Activated T-cell treated with anti-CD3 and anti-CD28 coated beads, Interleukin-2, amount 50 U/mL, for 72 hours (primary cell): ENCODE measurements at places on chromosomes 2 and 18. TPM values are rescaled to one million over a fixed set of nuclear protein-coding genes. Genes with fewer than 3 reads are reported as not detected.

- peaks cover 14% of the 10 kb centered on the region for H3K27me3 ChIP-seq
- DNase-seq, result no peak
- peaks cover 3% of the 10 kb centered on the region for H3K36me3 ChIP-seq
- H3K4me1 ChIP-seq, result no peaks in the 10 kb centered on the region
- H3K27ac ChIP-seq, result no peak overlapping the region
Observed at GRCh38 chr18:9329471-9329870, 5.1 kb upstream of the TWSG1 start.

- H3K27ac ChIP-seq, result no peak overlapping the region
- no peak overlapping the region for H3K4me3 ChIP-seq
- H3K27me3 ChIP-seq, result no peaks in the 10 kb centered on the region
Observed at GRCh38 chr2:62140426-62141141, 55.3 kb upstream of the B3GNT2 start.

Gene LYPD6B
- not detected for total RNA-seq

DNA sequence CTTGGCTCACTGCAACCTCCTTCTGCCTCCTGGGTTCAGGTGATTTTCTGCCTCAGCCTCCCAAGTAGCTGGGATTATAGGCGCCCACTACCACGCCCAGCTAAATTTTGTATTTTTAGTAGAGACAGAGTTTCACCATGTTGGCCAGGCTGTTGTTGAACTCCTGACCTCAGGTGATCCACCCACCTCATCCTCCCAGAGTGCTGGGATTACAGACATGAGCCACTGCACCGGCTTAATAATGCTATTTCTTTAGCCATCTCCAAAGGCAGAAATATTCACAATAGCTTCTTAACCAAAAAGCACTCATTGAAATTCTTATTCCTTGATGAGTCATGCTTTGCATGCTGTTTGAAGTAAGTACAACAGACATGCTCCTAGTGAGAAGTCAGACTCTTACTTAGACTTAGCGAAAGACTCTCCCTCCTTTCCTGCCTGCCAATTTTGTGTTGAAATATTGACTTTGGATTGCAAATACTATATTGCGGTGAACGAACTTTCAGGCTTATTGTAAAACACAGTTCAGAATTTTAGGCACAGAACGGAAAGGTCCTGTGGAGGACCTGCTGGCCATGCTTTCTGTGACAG, 4.4 kb downstream of the ACTR3 start:
- no peak for DNase-seq
- no peaks in the 10 kb centered on the region for H3K27me3 ChIP-seq
- peaks cover 79% of the 10 kb centered on the region for H3K4me1 ChIP-seq

DNA sequence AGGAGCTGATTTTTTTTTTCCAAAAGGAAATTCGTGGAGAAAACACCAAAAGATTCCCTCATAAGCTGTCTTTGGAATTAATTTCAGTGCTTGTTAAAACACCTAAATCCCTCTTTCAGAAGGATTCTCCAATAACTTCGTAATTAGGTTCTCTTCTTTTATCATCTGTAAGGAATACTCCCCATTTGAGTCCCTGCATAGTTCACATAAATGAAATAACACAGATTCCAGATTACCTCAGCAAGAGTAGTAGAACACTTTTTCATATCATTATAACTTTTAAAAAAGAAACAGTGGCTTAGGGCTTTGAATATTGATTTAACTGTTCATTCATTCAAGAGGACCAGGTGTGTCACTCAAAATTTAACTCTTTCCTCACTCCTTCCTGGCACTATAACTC, 55.5 kb downstream of the ARHGAP28 start:
- no peak overlapping the region for H3K27ac ChIP-seq
- no peak for DNase-seq
- H3K27me3 ChIP-seq, result no peaks in the 10 kb centered on the region
- H3K4me1 ChIP-seq, result no peaks in the 10 kb centered on the region
- no peak overlapping the region for H3K4me3 ChIP-seq
- no peaks in the 10 kb centered on the region for H3K36me3 ChIP-seq

DNA sequence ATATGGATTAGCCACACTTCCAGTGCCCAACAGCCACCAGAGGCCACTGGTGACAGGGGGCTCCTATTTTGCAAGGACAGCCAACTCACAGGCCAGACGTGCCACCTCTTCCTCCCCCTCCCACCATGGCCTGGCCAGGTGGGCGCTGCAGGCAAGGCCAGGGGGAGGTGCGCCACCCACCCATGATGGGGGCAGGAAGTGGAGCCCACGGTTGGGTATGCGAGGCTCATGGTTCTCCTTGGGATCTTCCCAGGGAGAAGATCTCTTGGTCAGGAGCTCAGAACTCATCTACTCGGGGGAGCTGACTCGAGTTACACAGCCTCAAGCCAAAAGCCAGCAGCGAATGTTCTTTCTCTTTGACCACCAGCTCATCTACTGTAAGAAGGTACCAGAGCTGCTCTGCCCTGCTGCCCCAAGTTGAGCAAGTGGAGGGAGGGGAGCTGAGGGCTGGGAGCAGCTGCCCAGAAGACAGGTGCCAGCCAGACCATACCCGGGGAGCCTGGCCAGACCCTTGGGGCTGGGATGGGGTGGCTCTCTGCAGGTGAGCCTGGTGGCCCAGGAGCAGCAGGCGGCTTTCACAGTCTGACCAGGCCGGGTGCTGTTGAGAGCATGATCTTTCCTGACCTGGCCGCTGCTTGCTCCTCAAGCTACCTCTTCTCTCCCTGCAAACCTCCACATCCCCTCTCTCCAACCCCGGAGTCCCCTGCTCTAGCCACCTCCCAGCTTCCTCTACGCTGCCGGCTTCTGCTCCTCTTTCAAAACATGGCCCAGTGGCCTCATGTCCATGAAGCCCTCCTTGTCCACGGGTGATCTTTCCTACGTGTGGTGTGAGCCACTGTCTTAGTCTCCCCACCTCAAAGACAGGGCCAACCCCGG, 49.8 kb downstream of the FAM168B start:
- no peaks in the 10 kb centered on the region for H3K36me3 ChIP-seq
- H3K4me1 ChIP-seq, result peaks cover 20% of the 10 kb centered on the region
- H3K27ac ChIP-seq, result no peak overlapping the region
- H3K27me3 ChIP-seq, result no peaks in the 10 kb centered on the region
